ENCODE measurements at places on chromosomes 7 and 10.

DNA sequence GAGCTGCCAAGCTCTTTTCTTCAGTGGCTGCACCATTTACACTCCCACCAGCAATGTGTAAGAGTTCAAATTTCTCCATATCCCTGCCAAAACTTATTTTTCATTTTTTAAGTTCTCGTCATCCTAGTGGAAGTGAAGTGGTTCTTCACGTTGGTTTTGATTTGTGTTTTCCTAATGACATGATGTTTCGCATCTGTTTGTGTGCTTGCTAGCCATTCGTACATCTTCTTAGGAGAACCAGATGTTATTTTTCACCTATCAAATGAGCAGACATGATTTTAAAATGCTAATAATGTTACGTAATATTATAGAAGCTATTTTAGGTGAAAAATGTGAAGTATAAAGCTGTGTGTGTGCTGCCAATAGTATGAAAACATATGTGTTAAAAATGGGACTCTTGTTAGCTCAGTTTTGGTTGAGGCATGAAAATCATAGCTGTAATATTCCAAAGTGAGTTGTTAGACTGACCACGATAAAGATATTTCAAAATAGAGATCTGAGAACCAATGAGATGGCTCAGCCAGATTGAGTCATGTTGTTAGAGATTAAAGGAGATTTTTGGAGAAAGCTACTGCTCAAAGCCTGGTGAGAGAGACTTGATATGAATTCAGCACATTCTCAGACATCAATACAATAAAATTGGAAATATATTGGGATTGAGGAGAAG is 25.9 kb upstream of the GALNT11 start:
- no peak for DNase-seq

DNA sequence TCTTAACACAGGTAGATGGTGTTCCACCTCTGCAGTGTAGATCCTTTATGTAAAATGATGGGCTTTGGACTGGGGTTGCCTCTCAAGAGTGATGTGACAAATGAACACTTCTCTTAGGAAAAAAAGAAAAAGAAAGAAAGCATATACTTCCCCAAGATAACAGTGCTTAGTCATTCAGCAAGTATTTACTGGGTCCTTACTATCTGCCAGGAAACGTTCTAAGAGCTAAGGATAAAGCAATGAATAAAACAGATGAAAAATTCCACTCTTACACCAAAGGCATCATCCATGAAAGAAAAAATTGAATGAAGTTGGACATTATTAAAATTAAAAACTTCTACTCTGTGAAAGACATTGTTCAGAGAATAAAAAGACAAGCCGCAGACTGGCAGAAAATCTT is 177.3 kb downstream of the C7orf25 start:
- DNase-seq, result no peak

- no peak for DNase-seq
These were observed 39.4 kb upstream of the SLC25A13 start for GRCh38 chr7:96361116-96361857.

DNA sequence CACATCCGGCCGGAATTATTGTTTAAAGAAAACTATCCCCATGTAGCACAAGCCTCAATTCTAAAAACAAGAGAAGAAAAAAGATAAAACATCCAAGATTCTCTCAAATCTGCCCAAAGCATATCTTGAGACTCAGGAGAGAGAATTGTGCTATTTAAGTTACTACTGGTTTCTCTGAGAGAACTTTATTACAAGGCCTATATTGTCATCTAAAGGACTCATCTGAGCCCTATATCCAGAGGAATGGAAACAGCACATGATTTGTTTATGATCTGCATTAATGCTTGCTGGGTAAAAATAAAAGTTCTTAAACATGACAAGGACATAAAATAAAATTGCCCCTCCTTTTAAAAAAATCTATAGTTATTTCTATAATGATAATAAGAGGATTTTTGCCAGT is 25.0 kb downstream of the LRRN3 start:
- no peak for DNase-seq

DNA sequence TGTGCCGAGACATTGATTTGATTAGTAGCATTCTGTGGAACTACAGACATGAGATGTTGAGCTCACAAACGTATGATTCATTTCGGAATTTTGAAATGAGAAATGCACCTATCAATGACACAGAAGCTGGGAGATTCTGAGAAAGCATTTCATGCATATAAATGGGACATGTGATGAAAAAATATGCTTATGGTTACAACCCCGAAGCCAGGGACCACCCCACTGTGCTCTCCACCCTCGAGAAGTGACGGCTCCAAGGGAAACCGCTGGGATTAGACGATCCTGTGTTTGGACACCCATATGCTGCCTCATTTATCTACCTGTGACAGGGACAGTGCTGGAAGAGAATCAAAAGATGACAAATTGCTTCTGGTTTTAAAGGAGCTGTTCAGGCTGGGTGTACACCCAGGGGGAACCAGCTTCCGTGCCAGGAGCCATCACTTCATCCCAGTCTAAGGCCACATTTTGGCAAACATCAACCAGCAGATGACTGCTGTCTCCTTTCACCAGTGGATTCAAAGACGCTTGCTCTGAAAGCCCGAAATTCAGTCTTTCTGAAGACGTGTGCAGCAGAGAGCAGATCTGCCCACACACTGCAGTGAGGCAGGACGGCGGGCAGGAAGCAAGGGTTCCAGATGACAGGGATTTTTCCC is 109.9 kb downstream of the ATXN7L1 start:
- DNase-seq, result no peak

DNA sequence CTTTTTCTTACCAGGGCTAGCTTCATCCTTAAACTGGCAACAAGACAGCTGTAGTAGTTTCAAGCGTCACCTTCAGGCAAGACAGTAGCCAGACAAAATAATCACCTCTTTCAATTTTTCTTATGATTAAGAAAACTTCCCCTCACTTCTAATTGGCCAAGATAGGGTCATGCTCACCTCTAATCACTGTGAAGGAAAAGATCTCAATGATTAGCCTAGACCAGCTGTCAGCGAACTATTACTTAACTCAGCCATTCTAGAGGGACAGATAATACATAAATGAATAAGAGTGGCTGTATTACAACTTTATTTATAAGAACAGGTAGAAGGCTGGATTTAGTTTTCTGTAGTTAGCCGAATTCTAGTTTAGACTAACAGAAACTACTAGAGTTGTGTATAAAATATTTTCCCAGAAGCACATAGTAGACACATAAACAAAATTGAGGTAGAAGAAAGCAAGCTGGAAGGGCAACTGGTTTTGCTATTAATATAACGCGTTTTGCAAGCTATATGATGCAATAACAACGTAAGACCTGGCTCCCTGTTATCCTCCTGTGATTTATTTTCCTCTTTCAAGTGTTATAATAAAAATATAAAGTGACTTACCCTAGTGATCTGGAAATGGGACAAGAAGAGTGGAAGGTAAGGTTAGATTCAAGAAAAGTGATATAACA is 64.3 kb downstream of the ELAPOR2 start:
- DNase-seq, result no peak

DNA sequence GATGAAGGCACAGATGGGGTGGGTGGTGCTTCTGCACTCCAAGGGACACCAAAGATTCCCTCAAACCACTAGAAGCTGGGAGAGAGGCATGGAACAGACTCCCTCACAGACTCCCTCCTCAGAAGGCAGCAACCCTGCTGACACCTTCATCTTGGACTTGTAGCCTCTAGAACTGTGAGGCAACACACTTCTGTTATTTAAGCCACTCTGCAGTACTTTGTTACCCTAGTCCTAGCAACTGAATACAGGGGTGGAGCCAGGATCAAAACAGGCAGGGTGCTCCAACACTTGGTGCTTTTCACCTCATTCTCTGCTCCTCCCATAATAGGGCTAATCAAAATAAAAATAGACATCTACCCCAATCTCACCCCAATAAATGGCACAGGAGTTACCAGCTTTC is 2.3 kb upstream of the GSTO1 start:
- no peak for DNase-seq

GRCh38 chr7:141231018-141231792 is 157.3 kb downstream of the TMEM178B start:
- no peak for DNase-seq

All from stimulated activated CD8-positive, alpha-beta memory T cell treated with anti-CD3 and anti-CD28 coated beads, Interleukin-12 subunit alpha, Interleukin-12 subunit beta, amount 100 ng/mL, for 1 hour (primary cell).